T-helper 1 cell treated with Interleukin-12 subunit alpha and Interleukin-12 subunit beta and Interleukin-4 antibody, amounts not matched to agents 30 ng/mL and 1 ng/mL, for 36 hours (primary cell): ENCODE measurements at places on chromosomes 2 and 18. TPM values are rescaled to one million over a fixed set of nuclear protein-coding genes. Genes with fewer than 3 reads are reported as not detected.

Gene RNF152
- total RNA-seq = 0.05 and 0.10 TPM in 2 replicates

Gene DSC3
- total RNA-seq = not detected in 2 replicates

Gene CPSF3
- 46.0 and 47.9 TPM in 2 replicates for total RNA-seq

Gene SP3
- 95.6 and 107 TPM in 2 replicates for total RNA-seq

Gene LHCGR
- total RNA-seq = not detected in 2 replicates

Gene CDK5R2
- not detected in 2 replicates for total RNA-seq

Gene ALLC
- not detected in 2 replicates for total RNA-seq

Gene ERFE
- total RNA-seq = not detected in 2 replicates

Gene UGGT1
- 74.9 and 76.8 TPM in 2 replicates for total RNA-seq

Gene ASNSD1
- total RNA-seq = 38.5 and 39.8 TPM in 2 replicates

Gene HOXD8
- total RNA-seq = not detected in 2 replicates

Gene LRP1B
- not detected in 2 replicates for total RNA-seq

Gene CFC1
- total RNA-seq = not detected in 2 replicates

Gene MROH2A
- not detected in 2 replicates for total RNA-seq

Gene ST6GAL2
- total RNA-seq = not detected in 2 replicates

Gene ATOH8
- total RNA-seq = 1.8 and 2.1 TPM in 2 replicates
